ENCODE measurements at places on chromosomes 3 and 15. TPM values are rescaled to one million over a fixed set of nuclear protein-coding genes. Genes with fewer than 3 reads are reported as not detected.

The TF gene
- polyA plus RNA-seq = 18.3 TPM

The EIF2B5 gene
- 28.3 TPM for polyA plus RNA-seq

The NLGN1 gene
- polyA plus RNA-seq = 0.48 TPM

The CFAP100 gene
- not detected for polyA plus RNA-seq

The PP2D1 gene
- not detected for polyA plus RNA-seq

The ASB14 gene
- 0.57 TPM for polyA plus RNA-seq

GRCh38 chr3:70703305-70704102 lies 391.1 kb upstream of the MDFIC2 start:
- DNase-seq = no peak

GRCh38 chr3:44896440-44896839 lies 22.0 kb downstream of the TGM4 start:
- no peak for DNase-seq

GRCh38 chr3:189588070-189588469 lies 43.1 kb upstream of the TP63 start:
- no peak for DNase-seq

DNA sequence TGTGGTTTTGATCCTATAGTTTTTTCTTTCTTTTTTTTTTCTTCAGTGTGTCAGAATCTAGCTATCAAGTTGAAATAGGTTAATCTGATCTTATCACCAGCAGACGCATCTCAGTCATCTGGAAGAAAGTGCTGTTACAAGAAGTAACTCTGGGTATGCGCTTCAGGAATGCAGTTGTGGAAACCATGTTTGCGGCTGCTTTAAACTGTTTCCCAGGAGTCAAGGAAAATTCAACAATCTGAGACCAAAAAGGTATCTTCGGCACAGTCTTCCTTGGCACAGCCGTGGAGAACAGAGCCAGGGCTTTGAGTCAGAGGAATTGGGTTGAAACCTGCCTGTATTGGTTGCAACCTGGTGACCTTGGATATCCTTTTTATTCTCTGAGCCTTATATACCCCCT lies 59.9 kb downstream of the CD47 start:
- DNase-seq = no peak

- DNase-seq = no peak
Measured at GRCh38 chr3:59802045-59802444, 752.2 kb upstream of the CFAP20DC start.

- DNase-seq = no peak
Measured at GRCh38 chr3:115617591-115617990, 5.7 kb upstream of the GAP43 start.

GRCh38 chr15:32844118-32844711 lies 126.4 kb downstream of the GREM1 start:
- no peak for DNase-seq

- peak; percentile 11 for DNase-seq
Measured at GRCh38 chr3:73868688-73869315, 244.1 kb upstream of the PDZRN3 start.

GRCh38 chr3:119469418-119470189 lies 841 bp downstream of the POGLUT1 start:
- DNase-seq = no peak
